ENCODE measurements at places on chromosomes 11 and 22.

DNA sequence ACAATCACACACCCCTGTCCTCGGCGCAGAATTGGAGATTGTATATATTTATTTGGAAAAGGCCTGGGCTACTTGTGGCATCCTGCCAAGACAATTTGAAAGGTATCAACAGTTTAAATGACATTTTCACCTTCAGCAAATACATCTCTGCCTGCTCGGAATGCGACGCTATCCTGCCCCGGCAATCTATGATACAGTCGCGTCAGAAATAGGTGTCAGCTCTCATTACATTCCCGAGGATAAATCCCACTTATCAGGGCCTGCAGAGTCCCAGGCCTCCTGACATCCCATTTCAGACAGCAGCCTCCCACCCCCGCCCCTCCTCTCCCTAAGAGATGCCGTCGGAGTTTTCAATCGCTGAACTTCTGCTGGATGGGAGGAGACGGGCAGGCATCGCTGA is 114.7 kb downstream of the BRD1 start:
- DNase-seq: no peak

DNA sequence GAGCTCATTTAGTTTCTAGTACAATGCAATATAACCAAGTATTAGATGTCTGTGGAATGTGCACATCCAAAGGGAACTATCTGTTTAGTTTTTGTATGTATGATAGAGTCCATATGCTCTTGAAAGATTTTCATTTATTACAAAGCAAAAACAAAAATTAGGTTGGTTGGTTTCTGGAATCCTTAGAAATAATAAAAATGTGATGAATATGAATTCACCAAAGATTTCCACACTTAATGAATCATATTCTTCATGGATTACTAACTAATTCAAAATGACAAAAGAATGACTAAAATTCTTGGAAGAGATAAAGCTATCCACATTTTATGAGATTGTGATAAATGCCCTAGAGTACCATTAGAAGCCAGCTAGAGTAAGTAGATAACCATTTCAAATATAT is 261.1 kb downstream of the SBF2 start:
- DNase-seq: no peak

- DNase-seq: no peak
Observed at GRCh38 chr11:125429174-125429707, 66.8 kb downstream of the FEZ1 start.

- DNase-seq: no peak
Observed at GRCh38 chr11:86559311-86559945, 113.0 kb downstream of the ME3 start.

DNA sequence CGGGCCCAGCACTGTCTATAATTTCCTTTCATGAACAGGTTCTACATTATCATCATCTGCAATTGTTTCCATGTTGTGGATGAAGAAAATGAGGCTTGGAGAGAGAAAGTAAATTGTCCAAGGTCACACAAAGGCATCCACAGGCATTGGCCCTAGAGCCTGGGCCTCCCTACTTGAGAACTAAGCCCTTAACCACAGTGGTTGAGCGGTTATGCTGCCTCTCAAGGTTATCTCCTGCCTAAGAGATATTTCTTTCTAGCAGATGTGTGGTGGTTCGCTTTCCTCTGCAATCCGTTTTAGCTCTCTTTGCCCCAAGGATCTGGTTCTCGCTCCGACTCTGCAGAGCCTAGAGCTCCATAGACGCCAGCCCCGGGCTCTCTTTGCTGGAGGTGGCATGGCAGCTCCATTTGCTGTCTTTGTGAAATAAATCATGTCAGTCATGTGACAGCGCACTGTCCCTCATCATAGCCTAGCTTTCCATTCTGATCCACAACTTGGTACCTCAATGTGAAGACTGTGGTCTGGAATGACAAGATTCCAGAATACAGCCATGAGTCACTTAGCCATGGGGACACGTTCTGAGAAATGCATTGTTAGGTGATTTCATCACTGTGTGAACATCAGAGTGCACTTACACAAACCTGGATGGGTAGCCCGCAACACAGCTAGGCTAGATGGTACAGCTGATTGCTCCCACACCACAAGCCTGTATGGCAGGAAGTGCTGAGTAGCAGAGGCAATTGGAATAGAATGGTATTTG is 27.2 kb downstream of the RPS6KA4 start:
- DNase-seq: no peak

DNA sequence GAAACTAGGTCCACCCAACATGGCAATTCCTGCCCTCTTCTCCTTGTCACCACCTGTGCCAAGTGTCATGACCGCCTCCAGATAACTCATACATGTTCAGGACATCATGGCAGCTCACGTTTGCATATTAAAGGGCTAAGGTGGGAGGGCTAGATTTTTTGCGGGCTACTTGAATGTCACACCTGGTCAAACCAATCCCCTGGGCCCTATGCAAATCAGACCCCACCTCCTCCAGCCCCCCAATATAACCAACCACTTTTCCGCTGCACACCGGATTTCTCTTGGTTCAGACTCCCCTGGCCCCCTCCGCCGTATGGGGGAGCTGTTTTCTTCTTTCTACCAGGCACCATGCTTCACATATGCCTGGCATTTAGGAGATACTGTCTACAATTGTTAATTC is 12.6 kb downstream of the UPB1 start:
- DNase-seq: no peak
